ENCODE measurements at places on chromosomes 16 and 17.
A peak's percentile ranks its signal among the peaks of the same experiment; 100 is the strongest.

GRCh38 chr17:74190154-74190553 is 13.3 kb upstream of the RPL38 start:
- no peaks in the 10 kb centered on the region for H3K36me3 ChIP-seq
- no peak overlapping the region for H3K27ac ChIP-seq
- peak; percentile 96 for DNase-seq

GRCh38 chr16:89324056-89325010 is 106.8 kb downstream of the ZNF778 start:
- H3K27me3 ChIP-seq, result no peaks in the 10 kb centered on the region
- H3K27ac ChIP-seq, result no peak overlapping the region
- H3K4me3 ChIP-seq, result no peak overlapping the region
- DNase-seq, result no peak
- H3K36me3 ChIP-seq, result peaks cover 19% of the 10 kb centered on the region
- peaks cover 58% of the 10 kb centered on the region for H3K4me1 ChIP-seq

DNA sequence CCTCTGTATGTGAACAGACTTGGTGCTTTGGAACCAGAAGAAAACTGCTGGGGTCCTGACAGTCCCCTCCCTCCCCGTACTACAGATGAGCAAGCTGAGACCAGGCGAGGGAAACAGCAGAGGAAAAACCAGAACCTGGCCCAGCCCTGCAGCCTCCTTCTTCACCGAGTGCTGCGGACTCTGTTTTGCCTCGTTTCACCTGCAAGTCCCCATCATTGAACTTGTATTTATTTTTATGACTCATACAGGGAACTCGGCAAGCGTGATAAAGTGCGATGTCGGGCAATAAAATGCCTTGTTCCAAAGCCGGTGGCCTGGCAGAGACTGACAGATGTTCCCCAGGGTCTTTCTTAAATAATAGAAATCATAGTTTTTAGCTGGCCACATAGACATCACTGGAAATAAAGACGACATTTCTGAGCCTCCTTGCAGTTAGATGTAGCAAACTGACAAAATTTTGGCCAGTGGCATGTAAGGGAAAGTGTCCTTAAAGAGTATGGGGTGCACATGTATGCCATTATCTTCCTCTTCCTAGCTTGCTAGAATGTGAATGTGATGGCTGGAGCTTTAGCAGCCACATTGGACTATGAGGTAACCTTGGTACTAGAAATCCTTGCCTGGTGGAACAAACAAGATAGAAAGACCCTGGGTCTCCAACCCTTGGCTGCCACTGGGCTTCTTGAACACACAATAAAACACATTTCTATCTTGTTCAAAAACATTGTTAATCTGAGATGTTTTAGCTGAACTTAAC is 128.6 kb downstream of the IRF8 start:
- no peaks in the 10 kb centered on the region for H3K36me3 ChIP-seq
- no peak overlapping the region for H3K27ac ChIP-seq
- H3K4me3 ChIP-seq, result no peak overlapping the region
- peaks cover 22% of the 10 kb centered on the region for H3K4me1 ChIP-seq
- DNase-seq, result no peak

DNA sequence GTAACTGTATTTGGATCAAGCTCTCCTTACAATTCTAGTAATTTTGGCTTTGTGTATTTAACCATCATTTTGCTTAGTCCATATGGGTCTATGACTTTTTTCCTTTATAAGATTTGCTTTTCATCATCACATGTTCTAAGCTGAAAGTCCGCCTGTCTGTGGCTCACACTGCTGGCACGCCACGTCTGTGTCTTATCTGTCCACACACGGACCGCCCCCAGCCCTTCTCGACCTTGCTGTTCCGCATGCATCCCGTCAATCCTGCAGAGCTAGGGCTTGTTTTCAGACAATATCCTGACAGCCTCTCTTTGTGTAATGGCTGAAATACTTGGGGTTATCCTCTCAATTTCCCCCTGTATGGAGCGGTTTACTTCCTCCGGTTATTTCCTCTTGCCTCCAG is 8.4 kb upstream of the ALDH3A1 start:
- no peaks in the 10 kb centered on the region for H3K36me3 ChIP-seq
- no peak for DNase-seq
- H3K4me3 ChIP-seq, result no peak overlapping the region
- peaks cover 5% of the 10 kb centered on the region for H3K4me1 ChIP-seq
- H3K27ac ChIP-seq, result no peak overlapping the region
- H3K27me3 ChIP-seq, result no peaks in the 10 kb centered on the region

DNA sequence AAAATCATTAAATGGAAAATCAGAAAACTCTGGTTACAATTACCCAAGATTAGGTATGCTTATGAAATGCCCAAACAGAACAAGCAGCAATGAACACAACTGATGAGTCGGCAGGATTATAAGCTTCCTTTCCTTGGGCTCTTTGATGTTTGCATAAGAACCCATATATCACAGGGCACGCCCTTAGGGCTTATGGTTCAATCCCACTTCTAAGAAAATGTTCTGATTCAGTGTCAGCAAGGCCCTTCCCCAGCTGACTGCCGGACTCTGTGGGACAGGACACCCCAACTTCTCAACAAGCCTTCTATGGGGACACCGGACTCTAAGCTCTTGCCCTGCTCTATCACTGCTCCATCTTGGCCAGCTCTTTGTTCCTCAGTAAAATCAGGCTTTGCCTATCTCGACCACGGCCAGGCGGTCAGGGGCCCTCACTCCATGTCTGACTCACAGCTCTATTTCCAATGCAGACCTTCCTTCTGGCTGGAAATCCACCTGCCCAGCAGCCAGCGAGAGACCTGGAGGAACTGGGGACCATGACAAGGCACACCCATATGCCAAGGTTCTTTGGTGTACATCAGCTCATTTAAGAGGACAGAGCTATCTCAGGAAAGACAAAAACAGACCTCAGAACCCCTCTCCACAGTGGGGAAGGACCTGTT is 26.8 kb downstream of the LITAFD start:
- H3K27me3 ChIP-seq, result no peaks in the 10 kb centered on the region
- no peak overlapping the region for H3K27ac ChIP-seq
- DNase-seq, result no peak
- no peak overlapping the region for H3K4me3 ChIP-seq
- no peaks in the 10 kb centered on the region for H3K4me1 ChIP-seq

- no peaks in the 10 kb centered on the region for H3K36me3 ChIP-seq
- DNase-seq, result no peak
- no peaks in the 10 kb centered on the region for H3K27me3 ChIP-seq
- no peak overlapping the region for H3K4me3 ChIP-seq
- H3K27ac ChIP-seq, result no peak overlapping the region
- H3K4me1 ChIP-seq, result no peaks in the 10 kb centered on the region
Measured at GRCh38 chr16:78324649-78325285, 225.3 kb downstream of the WWOX start.

DNA sequence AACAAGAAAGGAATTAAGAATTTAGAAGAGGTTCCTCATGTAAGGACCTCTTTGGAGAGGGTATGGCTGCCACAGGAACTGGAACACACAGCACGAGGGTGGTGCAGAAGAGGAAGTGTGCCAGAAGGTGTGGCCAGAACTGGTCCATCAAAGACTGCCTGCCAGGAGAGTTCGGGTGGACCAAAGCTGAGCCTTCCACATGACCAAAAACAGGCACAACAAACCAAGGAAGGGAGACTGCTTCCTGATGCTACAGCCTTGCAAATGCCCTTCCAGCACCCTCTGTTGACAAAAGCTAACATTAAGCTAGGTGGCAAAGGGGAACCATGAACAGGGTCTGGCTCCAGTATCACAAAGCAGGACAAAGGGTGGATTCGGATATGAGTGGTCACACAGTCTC is 125.8 kb upstream of the TMEM97 start:
- no peak overlapping the region for H3K27ac ChIP-seq
- H3K27me3 ChIP-seq, result no peaks in the 10 kb centered on the region
- peaks cover 3% of the 10 kb centered on the region for H3K36me3 ChIP-seq
- no peak for DNase-seq
- H3K4me3 ChIP-seq, result no peak overlapping the region

- H3K4me1 ChIP-seq, result peaks cover 37% of the 10 kb centered on the region
- no peaks in the 10 kb centered on the region for H3K27me3 ChIP-seq
- no peak for DNase-seq
Measured at GRCh38 chr17:38338535-38338934, 5.2 kb downstream of the GPR179 start.

DNA sequence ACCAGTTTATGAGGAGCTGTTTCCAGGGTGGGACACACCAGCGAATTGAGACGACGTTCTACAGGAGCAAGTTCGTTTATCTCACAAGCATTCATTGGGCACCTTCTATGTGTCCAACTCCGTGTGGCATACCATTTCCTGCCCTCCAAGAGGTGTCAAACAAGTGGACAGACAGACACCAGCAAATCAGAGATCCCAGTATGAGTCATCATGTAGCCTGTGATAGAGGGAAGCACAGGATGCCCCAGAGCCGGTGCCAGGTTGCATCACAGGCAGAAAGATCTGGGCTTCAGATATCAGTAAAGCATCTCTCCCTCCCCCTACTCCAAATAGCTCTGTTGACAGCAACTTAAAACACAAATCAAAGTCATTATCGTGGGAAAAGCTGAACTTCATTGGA is 31.8 kb upstream of the MAF start:
- no peaks in the 10 kb centered on the region for H3K4me1 ChIP-seq
- no peak overlapping the region for H3K4me3 ChIP-seq
- no peak overlapping the region for H3K27ac ChIP-seq
- no peak for DNase-seq

DNA sequence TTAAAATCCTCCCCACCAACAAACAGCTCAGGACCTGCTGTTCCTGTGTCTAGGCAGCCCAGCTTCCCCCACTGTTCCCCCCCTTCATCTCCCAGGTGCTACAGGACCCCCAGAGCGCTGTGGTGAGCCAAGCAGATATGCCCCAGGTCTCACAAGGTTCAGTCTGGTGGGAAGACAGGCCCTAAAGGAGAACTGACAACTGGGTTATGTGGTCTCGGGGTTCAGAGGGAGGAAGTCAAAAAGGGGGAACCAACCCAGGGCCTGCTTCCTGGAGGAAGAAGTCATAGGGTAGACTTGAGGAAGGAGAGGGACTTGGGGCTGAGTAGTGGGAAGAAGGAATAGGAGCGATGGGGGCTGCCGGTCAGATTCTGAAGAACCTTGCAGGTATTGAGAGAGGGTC is 2.6 kb downstream of the RIPOR1 start:
- H3K4me1 ChIP-seq, result peaks cover 36% of the 10 kb centered on the region
- no peak overlapping the region for H3K4me3 ChIP-seq
- H3K27ac ChIP-seq, result no peak overlapping the region
- no peak for DNase-seq

DNA sequence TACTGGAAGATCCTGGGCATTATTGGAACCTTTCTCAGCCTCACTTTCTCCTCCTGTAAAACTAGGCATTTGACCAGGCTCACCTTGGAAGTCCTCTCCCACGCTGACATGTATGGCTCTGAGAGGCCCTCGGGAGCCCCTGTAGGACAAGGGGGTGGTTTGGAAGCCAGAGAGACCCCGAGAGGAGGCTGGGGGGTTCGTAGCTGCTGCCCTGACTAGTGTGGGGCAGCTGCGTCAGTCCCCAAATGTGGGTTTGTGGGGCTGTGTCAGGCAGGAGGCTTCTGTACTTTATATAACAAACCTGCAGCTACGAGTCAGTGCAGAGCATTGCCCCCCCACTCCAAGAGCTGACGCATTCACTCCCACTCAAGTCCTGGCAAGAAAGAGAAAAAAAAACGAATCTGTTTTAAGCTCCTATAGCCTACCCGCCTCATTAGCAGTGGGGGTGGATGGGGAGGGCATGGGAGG is 1.8 kb downstream of the CX3CL1 start:
- peaks cover 40% of the 10 kb centered on the region for H3K4me1 ChIP-seq
- H3K27me3 ChIP-seq, result no peaks in the 10 kb centered on the region
- peaks cover under 1% of the 10 kb centered on the region for H3K36me3 ChIP-seq
- H3K27ac ChIP-seq, result peak overlapping the region; percentile 25

DNA sequence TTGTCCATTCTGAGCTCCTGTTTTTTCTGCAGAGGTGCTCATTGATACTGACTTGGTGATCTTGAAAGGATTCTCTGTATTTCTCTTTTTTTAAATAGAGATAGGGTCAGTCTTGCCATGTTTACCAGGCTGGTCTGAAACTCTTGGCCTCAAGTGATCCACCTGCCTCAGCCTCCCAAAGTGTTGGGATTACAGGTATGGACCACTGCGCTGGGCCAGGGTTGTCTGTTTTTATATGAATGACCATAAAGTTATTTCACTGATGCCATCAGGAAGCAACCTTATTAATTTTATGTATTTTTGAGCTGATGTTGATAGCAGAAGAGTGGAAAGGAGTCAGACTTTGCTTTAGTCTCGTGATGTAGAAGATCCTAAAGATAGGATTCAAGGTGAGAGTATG is 35.7 kb upstream of the METTL9 start:
- H3K27ac ChIP-seq, result no peak overlapping the region
- H3K27me3 ChIP-seq, result no peaks in the 10 kb centered on the region
- no peak for DNase-seq
- no peaks in the 10 kb centered on the region for H3K4me1 ChIP-seq

DNA sequence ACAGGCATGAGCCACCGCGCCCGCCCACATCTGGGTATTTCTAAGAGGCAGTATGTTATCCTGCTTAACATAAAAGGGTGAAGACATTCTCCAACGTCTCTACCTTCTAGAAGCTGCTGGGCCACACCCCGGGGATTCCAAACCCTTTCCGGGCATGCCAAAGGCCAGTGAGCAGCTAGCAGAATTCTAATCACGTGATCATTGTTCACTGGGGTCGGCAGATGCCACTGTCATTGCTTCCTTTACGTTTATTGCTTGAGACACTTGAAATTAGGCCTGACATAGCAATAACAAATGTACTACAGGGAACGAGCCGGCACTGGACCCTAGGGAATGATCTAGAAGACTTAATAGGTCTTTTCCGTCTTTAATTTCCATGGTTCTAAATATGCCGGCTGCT is 141.2 kb upstream of the ZFHX3 start:
- H3K27me3 ChIP-seq, result peaks cover 31% of the 10 kb centered on the region
- peaks cover 17% of the 10 kb centered on the region for H3K4me1 ChIP-seq
- H3K27ac ChIP-seq, result no peak overlapping the region
- no peak overlapping the region for H3K4me3 ChIP-seq
- DNase-seq, result no peak

- no peak overlapping the region for H3K4me3 ChIP-seq
- peaks cover 10% of the 10 kb centered on the region for H3K36me3 ChIP-seq
- no peak for DNase-seq
- H3K4me1 ChIP-seq, result no peaks in the 10 kb centered on the region
- H3K27me3 ChIP-seq, result no peaks in the 10 kb centered on the region
Measured at GRCh38 chr16:53817812-53818550, 114.0 kb downstream of the FTO start.

GRCh38 chr16:59249011-59249410 is 514.9 kb upstream of the GOT2 start:
- no peak for DNase-seq
- H3K36me3 ChIP-seq, result no peaks in the 10 kb centered on the region
- H3K4me3 ChIP-seq, result no peak overlapping the region
- H3K4me1 ChIP-seq, result no peaks in the 10 kb centered on the region
- no peaks in the 10 kb centered on the region for H3K27me3 ChIP-seq
- no peak overlapping the region for H3K27ac ChIP-seq

DNA sequence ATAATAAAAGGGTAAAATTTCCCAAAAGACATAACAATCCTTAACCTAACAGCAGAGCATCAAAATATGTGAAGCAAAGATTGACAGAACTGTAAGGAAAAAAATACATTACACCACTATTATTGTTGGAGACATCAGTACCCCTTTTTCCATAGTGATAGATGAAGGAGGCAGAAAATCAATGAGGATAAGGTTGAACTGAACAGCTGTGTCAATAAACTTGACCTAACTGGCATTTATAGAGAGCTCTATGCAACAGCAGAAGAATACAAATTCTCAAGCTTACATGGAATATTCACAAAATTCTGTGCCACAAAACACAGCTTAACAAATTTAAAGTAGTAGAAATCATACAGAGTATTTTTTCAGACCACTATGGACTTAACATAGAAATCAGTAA is 195.0 kb upstream of the ELAC2 start:
- H3K27me3 ChIP-seq, result no peaks in the 10 kb centered on the region
- DNase-seq, result no peak
- no peak overlapping the region for H3K27ac ChIP-seq
- H3K36me3 ChIP-seq, result no peaks in the 10 kb centered on the region
- H3K4me3 ChIP-seq, result no peak overlapping the region
